NCI-H1417 (cell line): ENCODE measurements at places on chromosomes 2 and 18.
A peak's percentile ranks its signal among the peaks of the same experiment; 100 is the strongest.

- DNase-seq = no peak
These were observed 64.1 kb downstream of the SOX11 start for GRCh38 chr2:5756272-5756671.

GRCh38 chr2:232980683-232981082 lies 32.4 kb downstream of the NGEF start:
- no peak for DNase-seq

GRCh38 chr2:143182649-143183048 lies 53.4 kb downstream of the ARHGAP15 start:
- DNase-seq = no peak

- no peak for DNase-seq
These were observed 112.9 kb downstream of the CSRNP3 start for GRCh38 chr2:165582409-165582808.

DNA sequence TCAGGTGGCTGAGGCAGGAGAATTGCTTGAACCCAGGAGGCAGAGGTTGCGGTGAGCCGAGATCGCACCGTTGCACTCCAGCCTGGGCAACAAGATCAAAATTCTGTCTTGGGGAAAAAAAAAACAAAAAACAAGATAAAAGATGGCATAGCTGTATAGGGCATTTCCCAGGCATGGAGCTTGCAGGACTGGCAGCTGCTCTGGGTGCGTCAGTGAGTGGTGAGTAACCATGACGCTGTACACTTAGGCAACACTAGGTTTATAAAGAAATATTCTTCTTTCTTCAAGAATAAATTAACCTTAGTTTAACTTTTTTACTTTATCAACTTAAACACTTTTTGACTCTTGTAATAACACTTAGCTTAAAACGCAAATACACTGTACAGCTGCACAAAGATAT lies 15.4 kb downstream of the TGOLN2 start:
- DNase-seq = no peak

DNA sequence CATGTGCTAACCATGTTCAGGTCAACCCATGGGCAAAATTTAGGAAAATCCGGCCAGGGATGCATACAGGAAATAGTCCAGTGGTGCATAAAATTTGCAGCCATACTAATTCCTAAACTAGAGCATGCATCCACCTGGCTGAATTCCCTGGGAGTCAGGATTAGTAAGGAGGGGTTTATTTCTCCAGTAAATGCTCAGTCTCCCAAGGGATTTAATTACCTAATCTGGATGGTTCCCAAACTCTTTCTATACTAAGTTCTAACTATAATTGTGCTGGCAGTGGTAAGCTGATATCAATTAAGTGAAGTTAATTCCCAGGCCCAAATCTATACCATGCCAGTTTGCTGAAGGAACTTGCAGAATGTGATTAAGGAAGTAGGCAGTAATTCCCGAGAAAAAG lies 26.2 kb upstream of the EVA1A start:
- no peak for DNase-seq

DNA sequence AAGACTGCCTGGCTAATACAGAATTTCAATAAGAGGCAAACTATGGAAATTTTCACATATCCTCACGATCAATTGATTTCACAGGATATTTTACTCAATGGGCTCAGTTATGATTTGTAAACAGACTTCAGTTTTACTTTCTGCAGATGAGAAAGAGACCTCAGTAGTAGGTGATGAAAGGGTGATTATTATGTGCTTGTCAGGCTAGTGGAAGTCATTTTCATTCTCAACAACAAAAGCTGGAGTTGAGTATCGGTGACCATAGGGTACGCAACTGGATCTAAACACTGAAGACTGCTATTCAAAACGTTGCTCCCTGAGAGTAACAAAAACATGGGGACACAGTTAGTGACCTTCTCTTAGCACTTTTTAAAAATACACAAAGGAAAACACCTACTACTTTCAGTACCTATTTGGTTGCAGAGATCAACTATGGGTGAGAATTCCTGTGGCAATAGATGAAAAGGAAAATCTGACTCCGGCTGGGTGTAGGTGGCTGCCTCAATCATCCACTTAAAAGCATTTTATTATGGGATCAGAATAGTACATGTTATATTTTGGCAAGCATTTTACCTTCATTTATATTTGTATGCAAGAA lies 126.2 kb upstream of the VRK2 start:
- peak; percentile 32 for DNase-seq

DNA sequence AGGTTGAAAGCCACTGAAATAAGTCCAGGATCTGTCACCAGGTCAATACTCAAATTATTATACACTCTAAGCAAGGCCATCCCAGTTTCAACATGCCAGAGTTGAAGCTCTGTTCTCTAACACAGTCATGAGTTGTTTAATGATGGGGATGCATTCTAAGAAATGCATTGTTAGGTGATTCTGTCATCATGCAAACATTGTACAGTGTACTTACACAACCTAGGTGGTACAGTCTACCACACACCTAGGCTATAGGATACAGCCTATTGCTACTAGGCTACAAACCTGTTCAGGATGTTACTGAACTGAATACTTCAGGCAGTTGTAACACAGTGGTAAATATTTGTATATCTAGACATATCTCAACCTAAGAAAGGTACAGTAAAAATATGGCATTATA lies 162.2 kb downstream of the BAZ2B start:
- DNase-seq = no peak

- DNase-seq = no peak
These were observed 118.6 kb upstream of the DLGAP1 start for GRCh38 chr18:4573735-4574134.

DNA sequence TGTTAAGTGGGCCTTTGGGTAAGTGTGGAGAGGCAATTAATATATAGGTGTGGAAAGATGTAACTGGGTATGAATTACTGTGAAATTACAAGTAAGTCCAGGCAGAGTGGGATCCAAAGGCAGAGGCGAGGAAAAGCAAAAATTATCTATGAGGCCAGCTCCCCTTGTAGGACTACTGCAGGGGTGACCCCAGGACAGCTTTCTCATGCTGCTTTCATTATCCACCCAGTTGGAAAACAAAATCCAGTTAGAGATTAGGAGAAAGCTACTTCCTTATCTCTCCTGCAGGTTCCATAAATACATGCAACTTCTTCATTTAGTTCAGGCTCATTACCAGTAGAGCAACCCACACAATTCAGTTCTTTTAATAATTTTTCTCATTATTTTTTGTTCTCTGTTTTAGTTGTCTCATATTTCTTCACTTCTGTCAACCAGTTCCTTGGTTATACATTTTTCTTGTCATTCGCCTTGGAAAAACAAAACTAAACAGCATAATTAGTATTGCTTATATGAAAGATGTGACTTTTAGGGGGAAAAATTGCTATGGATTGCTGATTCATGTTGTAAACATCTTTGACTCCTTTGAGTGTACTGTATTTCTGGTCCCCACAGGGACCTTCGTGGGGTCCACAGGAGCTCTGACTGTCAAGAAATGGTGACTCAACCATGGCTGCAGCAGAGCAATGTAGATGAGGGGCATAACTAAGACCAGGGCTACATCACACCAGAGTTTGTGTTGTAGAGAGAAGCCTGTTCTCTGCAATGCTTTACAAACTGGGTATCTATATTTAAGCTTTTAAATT lies 110.4 kb upstream of the PARD3B start:
- no peak for DNase-seq

- no peak for DNase-seq
These were observed 158.1 kb downstream of the TTC32 start for GRCh38 chr2:19743641-19744040.

- no peak for DNase-seq
These were observed 121.2 kb downstream of the OSBPL6 start for GRCh38 chr2:178315488-178315948.

- DNase-seq = no peak
These were observed 98.7 kb downstream of the FAM210A start for GRCh38 chr18:13627639-13628038.

DNA sequence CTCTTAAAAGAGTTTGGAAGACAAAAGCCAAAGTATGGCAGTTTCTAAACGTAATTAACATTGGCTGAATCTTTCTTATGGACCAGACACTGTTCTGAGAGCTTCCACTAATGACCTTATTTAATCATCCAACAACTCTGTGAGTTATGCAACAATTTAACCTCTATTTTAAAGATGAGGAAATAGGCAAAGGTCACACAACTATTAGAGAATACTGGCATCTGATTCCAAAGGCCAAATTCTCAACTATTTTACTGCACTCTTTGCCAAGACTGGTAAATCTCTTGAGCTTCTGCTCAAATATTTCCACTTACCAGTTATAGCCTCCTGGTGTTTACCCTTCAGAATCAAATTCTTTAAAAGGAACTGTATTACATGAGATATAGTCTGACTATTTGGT lies 42.1 kb upstream of the ERMN start:
- no peak for DNase-seq

DNA sequence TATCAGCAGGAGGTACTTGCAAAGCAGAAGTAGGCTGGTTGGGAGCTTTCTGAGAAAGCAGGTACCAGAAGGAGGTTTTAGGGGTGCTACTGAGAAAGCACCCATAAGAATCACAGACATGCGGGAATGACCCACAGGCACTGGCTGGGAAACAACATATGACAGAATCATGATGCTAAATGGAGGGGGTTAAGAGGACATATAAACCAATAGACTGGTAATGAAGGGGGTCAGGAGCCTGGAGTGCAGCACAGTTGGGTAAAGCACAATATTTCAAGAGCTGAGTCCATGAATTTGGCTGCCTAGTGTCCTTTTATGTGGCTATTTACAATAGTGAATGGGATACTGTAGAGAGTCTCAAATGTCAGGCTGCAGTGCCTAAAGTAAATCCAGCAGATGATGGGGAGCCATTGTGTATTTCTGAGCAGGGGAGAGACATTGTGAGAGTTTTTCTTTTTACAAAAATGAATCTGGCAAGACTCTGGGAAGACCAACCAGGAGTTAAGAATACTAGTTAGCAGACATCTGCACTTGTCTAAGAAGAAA lies 27.6 kb upstream of the GMCL1 start:
- DNase-seq = peak; percentile 32

- DNase-seq = no peak
These were observed 291.8 kb upstream of the SESTD1 start for GRCh38 chr2:179556425-179556824.

- no peak for DNase-seq
These were observed 371.7 kb upstream of the RND3 start for GRCh38 chr2:150859162-150859561.

DNA sequence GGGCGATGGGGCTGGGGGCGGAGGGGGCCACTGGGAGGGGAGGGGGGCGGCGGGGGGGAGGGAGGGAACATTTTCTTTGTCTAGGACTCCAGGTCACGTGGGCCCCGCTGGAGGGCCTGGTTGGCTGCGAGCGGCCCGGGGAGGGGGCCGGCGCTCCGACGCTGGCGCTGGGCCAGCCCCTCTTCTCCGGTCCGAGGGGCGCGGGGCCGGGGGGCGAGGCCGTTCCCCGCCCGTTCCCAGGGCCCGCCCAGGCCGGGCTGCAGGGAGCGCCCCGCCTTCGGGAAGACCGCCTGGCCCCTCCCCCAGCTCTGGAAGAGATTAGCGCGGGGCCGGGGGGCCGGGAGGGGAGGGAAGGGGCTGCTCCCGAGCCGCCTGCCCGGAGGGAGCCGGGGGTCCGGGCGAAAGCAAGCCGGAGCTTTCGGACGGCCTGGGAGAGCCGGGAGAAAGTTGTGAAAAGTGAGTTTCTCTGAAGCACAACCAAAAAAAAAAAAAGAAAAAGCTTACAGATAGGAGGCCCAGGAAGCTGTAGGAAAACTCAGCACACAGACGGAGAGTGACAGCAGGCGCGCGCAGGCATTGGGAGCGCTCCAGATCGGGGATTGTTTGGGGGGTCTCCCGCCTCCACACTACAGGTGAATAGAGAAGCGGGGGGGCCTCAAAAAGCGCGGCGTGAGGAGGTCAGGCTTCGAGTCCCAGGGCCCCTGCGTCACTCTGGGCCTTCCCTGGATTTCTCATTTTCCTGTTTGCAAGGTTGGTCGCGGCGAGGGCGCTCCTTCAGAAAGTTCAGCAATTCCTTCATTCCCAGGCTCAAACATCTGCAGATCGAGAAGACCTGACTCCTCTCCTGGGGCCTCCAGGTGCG lies 84.1 kb upstream of the POMC start:
- DNase-seq = peak; percentile 95

GRCh38 chr2:140892911-140893637 lies 1237.7 kb downstream of the LRP1B start:
- no peak for DNase-seq
